ENCODE measurements at places on chromosomes 6 and 20.

DNA sequence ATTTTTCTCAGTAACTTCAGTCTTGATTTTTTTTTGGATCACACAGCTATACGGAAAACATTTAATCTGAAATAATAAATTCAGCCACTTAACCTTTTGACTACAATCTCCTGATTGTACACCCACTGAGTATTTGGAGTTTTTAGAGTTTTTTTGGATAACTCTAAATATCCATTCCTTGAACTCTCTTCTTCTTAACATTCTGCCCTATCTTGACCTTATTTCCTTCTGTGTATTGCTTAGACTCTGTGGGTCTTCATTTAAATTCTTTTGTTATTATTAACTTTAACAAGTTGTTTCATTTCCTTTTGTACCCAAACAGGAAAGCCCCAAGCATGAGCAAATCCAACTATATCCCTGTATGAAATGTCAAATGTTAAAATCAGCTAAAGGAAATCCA is 170.2 kb upstream of the PTCHD4 start:
- DNase-seq: no peak

GRCh38 chr20:31781945-31782344 is 37.2 kb upstream of the MYLK2 start:
- DNase-seq: no peak

- DNase-seq: no peak
Observed at GRCh38 chr6:158861686-158862381, 42.7 kb upstream of the EZR start.

DNA sequence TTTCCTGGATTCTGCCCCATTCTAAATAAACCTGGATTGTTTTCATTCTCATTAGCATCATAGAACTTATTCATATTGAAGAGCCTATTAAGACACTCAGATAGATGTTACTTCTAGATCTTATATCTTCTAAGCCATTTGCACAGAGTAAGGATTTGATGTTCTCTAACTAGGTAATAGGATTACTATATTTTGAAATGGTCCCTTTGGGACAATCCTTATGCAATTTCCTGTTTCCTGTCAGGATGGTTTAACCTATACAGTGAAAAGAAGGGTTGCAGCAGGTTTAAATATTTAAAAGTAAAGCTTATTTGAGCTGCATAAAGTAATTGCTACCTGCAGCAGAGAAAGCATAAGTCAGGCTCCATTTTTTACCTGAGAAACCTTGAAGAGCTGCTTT is 860.1 kb downstream of the TFAP2A start:
- DNase-seq: no peak

DNA sequence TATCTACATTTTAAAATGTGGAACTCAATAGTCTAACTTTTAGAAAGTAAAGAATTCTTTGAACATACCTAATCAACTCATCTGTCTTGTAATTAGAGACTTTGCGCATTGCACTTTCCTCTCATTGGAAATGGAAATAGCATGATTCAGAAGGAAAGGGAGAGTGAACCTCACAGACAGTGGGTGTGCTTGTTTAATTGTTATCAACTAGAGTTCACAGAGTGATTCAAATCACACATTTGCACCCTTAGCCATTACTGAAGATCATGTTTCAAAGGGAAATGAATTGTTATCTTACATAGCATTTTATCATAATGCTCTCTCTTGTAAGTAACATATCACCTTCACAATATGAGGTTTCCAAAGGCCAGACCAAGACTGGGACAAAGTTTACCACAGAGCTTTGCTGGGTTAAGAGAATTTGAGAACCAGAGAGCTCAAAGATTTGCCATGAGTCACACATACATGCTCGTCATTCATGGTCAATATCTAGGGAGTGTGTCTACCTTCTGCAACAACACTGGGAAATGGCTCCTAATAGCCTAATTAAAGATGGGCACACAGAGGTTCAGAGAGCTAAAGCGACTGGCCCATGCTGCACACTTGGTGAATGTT is 21.5 kb downstream of the GSTA3 start:
- DNase-seq: no peak
